Kidney (tissue), 22 donors: ENCODE measurements at places on chromosomes 6 and 20. TPM values are rescaled to one million over a fixed set of nuclear protein-coding genes. Genes with fewer than 3 reads are reported as not detected.
A peak's percentile ranks its signal among the peaks of the same experiment; 100 is the strongest.

DNA sequence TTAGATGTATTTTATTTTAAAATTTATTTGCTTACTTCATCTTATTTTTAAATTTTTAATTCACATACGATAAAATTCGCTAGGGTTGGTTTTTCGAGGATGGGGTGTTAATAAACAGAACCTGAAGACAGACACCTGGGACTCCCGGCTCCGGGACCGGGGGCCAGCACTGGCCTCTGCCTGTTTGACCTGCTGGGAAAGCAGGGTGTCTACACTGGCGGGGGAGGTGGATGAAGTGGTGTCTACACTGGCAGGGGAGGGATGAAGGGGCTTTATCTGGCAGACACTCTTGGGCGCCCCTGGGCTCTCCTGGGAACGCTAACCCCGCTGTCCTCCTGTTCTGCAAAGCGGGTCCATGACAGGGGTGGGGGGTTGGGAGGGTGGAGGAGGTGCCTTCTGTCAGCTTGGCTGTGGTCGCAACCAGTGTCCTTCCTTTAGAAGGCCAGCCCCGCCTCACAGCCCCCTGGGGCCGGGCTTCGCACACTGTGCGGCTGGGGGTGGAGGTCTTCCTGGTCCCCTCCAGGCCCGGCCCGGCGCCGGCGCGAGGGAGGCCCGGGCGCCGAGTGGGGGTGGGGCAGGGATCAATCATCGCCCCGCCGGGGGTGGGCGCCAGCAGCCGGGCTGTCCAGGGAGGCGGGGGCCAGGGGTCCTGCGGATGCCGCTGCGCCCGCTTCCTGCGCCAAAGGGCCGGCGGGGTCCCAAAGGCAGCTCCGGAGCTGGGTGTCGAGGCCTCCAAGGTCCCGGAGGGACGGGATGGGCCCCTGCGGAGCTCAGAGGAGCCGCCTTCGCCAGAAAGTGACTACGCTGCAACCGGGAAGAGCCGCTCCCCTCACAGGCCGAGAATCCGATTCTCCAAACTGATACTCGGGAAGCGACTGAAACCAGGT is 1.8 kb downstream of the GATA5 start:
- no peak for DNase-seq

DNA sequence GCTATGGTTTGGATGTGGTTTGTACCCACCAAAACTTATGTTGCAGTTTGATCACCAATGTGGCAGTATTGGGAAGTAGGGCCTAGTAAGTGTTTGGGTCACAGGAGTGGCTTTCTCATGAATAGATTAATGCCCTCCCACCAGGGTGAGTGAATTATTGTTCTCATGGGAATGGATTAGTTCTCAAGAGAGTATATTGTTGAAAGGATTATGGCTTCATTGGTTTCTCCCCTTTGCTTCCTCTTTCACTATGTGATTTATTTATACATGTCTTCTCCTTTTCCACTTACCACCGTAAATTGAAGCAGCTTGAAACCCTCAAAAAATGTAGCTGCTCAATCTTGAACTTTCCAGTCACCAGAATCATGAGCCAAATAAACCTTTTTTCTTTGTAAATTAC is 10.8 kb downstream of the UFL1 start:
- no peak for DNase-seq

- DNase-seq = no peak
These were observed 12.8 kb downstream of the C6orf141 start for GRCh38 chr6:49563006-49563886.

- no peak for DNase-seq
These were observed 150.9 kb downstream of the ARID1B start for GRCh38 chr6:156928126-156928525.

- DNase-seq = peak; percentile 89
These were observed 34.6 kb downstream of the GCNT2 start for GRCh38 chr6:10555625-10556309.

- no peak for DNase-seq
These were observed 7.0 kb upstream of the CSNK2A1 start for GRCh38 chr20:550611-551010.

Gene HCRTR2
- 0.34 TPM for polyA plus RNA-seq
